IMR-90 (cell line): ENCODE measurements at places on chromosomes 16 and 17. TPM values are rescaled to one million over a fixed set of nuclear protein-coding genes. Genes with fewer than 3 reads are reported as not detected.
A peak's percentile ranks its signal among the peaks of the same experiment; 100 is the strongest.

DNA sequence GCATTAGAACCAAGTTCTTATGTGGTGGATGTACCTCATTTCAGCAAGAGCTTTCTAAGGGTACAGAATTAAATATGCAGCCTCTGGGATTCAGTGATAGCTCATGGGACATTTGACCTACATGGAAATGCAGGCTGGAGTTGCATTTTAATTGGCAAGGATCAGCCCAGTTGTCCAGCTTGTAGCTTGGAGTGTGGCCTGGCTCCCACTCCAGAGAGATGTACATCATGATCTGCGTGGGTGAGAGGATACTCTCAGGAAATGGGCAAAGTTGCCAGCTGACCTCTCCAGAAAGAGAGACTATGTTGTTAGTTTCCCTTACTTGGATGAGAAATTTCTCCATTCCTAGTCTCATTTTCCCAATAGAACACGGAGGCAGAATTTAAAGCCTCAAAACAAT is 555.3 kb downstream of the MAF start:
- no peak for DNase-seq

- no peak for DNase-seq
Measured at GRCh38 chr17:56119191-56119590, 34.1 kb upstream of the ANKFN1 start.

GRCh38 chr16:69329369-69330285 is 761 bp downstream of the PDF start:
- no peak for DNase-seq

- DNase-seq: no peak
Measured at GRCh38 chr17:82007228-82007494, 15.5 kb downstream of the CENPX start.

DNA sequence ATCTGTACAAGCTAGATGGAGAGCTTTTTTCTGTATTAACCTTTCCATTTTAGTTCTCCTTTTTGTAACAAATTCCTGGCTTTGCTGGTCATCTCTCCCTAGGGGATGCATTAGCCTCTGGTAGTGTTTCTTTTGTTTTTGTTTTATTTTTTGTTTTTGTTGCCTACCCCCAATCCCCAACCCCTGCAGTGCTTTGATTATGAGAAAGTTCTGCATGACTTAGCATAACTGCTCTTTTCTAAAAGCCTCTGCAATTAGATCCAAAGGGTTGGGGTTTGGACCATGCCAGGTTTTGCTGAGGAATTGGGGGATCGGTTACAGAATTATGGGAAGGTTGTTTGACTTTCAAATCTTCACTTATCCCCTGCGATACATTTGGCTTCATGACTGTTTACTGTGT is 98.2 kb downstream of the ADAMTS18 start:
- DNase-seq: no peak

DNA sequence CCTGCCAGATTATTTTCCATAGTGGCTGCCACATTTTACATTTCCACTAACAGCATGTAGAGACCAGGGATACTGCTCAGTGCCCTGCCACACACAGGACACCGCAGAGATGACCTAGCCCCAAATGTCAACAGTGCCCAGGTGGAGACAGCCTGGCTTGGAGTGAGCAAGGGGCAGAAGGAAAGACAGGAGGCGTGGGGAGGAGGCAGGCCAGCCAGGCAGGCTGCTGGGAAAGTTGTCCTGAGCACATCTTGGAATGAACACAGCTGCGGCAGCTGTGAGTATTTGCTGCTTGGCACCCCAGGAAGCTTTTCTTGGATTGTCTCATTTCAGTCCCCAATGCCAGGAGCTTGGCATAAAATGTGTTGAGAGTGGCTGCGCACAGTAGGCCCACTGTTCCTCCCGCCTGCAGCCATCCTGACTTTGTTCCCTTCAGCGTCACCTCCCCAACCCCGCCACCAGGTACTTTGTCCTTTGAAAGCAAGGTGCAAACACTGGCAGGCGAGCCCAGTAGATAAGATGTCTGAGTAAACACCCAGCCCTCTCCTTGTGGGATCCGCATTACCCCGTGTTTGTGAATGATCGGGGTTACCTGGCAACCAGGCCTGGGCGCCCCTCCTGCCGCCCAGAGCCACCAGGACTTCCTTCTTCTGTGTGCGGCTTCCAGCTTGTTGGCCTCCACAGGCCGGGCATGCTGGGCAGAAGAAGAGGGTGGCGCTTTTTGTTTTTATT is 114.0 kb downstream of the CMIP start:
- DNase-seq: no peak

GRCh38 chr17:73551759-73552158 is 92.5 kb downstream of the SDK2 start:
- no peak for DNase-seq

DNA sequence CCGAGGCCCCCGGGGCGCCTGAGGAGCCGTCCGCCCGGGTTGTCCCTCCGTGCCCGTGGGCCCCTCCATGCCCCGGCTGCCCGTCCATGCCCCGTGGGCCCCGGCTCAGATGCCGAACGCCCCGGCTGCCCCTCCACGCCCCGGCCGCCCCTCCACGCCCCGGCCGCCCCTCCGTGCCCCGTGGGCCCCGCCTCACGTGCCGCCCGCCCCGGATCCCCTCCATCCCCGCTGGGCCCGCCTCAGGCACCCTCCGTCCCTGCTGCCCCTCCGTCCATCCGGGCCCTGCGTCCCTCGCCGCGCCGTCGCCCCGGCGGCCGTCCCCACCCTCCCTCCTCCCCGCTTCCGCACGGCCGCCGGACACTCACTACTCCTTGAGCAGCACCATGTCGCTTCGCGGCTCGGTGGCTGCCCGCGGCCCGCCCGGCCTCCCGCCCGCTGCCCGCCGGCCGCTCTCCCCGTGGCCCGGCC is 382 bp downstream of the PITPNA start:
- no peak for DNase-seq

DNA sequence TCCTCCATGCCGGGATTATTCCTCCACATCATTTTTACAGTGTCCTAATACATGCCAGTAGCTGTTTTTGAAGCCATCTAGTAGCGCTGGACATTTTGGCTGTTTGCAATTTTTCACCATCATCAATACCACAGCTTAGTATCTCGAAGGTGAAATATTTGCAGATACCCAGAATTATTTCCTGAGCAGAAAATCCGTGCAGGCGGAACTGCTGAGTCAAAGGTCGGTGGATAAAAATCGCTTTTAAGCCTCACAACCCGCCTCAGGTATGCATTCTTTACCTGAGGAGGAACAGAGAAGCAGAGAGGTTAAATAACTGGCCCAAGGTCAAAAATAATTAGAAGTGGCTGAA is 584 bp upstream of the TNRC6A start:
- no peak for DNase-seq

GRCh38 chr17:50209472-50210239 is 8.2 kb upstream of the COL1A1 start:
- peak; percentile 100 for DNase-seq

DNA sequence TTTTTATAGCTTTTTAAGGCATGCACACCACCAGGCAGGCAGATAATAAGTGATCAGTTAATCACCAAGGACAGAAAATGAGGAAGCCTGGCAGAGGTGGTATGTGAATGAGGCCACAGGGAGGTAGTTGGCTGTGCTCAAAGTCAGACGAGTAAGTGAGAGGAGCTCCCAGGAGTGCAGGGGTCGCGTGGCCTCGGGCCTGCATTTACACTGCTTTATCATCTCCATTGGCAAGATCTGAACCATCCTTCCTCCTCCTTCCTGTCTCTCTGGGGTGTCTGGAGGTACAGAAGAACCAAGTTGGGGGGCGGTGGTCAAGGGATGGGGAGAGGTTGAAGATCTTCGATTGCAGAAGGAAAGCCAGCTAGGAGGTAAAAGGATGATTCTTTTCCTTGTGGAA is 320.1 kb downstream of the SOX9 start:
- DNase-seq: no peak

DNA sequence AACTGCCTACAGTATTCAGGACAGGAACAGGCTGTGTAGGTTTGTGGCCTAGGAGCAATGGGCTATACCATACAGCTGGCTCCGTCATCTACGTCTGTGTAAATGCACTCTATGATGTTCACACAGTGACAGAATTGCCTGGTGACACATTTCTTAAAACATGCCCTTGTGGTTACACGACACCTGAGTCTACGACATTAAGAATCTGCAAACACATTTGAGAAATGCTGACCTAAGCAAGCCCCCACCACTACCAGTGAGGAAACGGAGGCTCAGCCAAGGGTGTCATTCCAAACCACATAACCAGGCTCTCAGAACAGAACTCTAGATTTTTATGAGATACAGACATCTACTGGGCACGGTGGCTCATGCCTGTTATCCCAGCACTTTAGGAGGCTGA is 23.5 kb downstream of the USP36 start:
- DNase-seq: no peak

GRCh38 chr16:27427538-27427937 is 25.6 kb downstream of the IL21R start:
- no peak for DNase-seq

DNA sequence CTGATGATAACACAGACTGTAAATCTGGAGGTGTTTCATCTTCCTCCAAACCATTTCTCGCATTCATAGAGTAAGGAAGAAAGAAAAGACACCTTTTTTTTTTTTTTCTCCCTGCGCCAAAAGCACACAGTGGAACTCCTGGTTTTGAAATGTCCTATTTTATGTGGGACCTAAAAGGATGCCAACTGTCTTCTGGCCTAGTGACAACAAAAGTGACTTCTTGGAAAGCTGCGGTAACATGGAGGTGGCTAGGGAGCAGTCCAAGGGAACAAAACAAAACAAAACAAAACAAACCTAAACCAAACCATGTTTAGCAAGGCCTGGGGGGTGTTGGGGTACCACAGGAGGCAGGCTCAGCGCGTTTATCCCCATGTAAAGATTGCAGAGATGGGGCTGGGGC is 174.8 kb downstream of the XYLT1 start:
- DNase-seq: no peak

GRCh38 chr17:64535357-64535756 is 28.6 kb downstream of the CEP95 start:
- no peak for DNase-seq

GRCh38 chr16:11315510-11315909 is 29.7 kb upstream of the RMI2 start:
- DNase-seq: peak; percentile 68

DNA sequence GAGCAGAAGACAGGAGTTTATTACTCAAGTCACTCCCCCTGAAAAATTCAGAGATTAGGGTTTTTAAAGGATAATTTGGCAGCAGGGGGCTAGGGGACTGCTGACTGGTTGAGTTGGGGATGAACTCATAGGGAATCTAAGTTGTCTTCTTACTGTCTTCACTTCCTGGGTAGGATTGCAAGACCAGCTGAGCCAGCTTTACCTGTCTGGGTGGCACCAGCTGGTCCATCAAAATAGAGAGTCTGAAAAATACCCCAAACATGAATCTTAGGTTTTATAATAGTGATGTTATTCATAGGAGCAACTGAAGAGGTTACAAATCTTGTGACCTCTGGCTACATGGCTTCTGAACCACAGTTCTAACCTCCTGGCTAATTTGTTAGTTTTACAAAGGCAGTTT is 157.9 kb downstream of the PPM1E start:
- no peak for DNase-seq

- DNase-seq: no peak
Measured at GRCh38 chr17:54028986-54029580, 206.4 kb downstream of the KIF2B start.

GRCh38 chr16:64773184-64773583 is 348.7 kb downstream of the CDH11 start:
- DNase-seq: no peak

GRCh38 chr16:4814046-4814445 is 11.6 kb upstream of the ROGDI start:
- DNase-seq: no peak

DNA sequence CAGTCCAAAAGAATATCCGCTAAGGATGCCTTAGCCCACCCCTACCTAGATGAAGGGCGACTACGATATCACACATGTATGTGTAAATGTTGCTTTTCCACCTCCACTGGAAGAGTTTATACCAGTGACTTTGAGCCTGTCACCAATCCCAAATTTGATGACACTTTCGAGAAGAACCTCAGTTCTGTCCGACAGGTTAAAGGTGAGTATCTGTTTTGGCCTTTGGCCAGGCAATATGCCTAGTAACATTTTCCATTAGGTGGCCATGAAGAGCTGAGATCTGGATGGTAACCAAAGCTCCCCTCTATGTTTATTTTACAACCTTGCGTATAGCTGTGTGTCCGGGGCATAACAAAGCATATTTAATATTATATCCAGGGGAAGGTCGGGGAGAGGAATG is 128.0 kb upstream of the TMEM97 start:
- DNase-seq: no peak

DNA sequence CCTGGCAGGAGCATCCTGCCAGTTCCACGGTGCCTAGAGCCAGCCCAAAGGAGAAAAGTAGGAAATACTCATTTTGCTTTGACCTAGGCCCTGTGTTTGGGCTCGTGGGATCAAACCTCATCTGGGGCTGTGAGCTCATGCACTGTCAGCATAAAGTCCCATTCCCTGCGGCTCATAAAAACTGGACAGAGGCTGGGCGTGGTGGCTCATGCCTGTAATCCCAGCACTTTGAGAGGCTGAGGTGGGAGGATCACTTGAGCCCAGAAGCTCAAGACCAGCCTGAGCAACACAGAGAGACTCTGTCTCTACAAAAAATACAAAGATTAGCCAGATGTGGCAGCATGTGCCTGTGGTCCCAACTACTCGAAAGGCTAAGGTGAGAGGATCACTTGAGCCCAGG is 17.9 kb downstream of the ATP6V0D1 start:
- DNase-seq: no peak

DNA sequence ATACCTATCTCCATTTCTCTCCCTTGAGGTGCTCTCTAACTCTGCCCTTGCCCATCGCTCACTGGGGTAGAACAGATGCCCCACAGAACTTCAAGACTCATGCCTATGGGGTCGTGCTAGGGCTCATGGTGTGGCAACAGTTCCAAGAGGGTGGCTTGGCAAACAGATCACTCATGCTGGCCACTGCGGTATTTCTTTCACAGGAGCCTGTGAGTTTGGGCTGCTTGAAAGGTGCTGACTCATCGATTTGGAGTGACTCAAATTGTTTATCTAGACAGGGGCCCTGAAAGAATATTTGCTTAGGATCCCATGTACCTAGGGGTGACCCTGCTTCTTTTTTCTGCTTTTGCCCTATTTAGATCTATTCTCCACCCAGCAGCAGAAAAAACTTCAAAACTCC is 69.9 kb downstream of the IRX5 start:
- DNase-seq: no peak

GRCh38 chr17:44599298-44600175 is 42.3 kb downstream of the FZD2 start:
- DNase-seq: peak; percentile 99

DNA sequence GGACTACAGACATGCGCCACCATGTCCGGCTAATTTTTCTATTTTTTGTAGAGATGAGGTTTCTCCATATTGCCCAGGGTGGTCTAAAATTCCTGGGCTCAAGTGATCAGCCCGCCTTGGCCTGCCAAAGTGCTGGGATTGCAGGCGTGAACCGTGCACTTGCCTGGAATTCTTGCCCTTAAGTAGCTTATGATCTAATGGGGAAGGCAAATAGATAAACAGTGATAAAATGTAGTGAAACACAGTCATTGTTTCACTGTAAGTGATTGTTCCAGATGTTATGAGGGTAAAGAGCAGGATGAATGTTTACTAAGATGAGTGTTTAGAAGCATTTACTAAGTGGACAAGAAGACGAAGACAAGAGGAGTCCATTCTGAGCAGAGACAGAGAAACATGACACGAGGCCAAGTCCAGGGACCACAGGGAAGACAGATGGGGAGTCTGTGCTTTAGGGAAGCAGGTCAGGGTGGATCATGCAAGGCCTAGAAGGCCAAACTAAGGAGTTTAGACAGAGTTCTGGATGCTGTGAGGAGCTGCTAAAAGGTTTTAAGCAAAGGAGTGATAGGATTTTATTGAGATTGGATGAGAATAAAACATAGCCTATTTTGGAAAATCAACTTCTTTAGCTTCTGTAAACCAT is 36.9 kb downstream of the YPEL2 start:
- no peak for DNase-seq

Gene SLC5A2
- total RNA-seq: under 0.01 TPM in 1 of 2 replicates, not detected in the other

Gene CCDC78
- total RNA-seq: 0.54 and 0.56 TPM in 2 replicates

Gene ARHGAP23
- 9.3 and 17.8 TPM in 2 replicates for total RNA-seq

Gene TP53I13
- total RNA-seq: 18.3 and 22.0 TPM in 2 replicates
